ENCODE measurements at places on chromosomes 16 and 17.

DNA sequence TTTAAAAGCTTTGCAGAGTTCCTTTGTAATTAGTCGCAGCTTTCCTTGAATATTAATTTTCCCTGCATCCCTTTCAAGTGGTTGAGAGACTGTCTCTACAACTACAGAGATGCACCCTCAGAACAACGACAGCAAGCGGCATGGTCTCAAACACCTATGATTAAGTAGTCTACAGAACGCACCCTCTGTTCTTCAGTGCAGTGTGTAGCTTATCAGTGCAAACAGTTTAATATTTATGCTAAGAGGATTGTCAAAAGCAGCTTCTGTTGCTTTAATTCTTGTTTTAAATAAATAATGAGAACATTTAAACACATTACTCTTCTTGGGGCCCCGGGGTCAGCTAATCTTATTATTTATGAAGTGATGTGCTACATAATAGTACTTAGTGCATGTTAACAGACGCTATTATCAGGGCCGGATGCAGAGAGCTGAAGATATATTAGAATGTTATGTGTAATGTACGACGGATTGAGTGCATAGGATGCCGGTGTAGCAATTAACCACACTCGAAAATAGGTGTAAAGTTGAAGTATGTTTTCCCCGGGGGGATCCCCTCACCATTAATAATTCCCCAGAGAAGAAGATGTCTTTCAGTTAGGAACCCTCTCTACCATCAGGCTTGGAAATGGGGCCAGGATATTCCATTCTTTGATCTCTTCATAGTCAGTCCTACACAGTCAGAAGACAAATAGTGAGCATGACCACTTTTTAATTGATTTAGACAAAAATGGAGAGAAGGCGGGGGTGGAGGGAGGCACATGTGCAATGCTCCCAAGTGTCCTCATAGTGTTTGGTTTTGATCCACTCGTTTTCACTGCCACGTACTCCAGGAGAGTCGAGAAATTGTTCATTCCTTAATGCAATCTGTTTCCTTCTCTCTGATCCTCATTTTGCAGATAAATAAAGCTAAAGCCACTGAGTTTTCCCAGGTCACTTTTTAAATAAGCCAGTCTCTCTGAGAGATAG lies 176.3 kb downstream of the IRX3 start:
- no peak for DNase-seq

- DNase-seq = no peak
These were observed 163.3 kb downstream of the HS3ST4 start for GRCh38 chr16:25855063-25855462.

DNA sequence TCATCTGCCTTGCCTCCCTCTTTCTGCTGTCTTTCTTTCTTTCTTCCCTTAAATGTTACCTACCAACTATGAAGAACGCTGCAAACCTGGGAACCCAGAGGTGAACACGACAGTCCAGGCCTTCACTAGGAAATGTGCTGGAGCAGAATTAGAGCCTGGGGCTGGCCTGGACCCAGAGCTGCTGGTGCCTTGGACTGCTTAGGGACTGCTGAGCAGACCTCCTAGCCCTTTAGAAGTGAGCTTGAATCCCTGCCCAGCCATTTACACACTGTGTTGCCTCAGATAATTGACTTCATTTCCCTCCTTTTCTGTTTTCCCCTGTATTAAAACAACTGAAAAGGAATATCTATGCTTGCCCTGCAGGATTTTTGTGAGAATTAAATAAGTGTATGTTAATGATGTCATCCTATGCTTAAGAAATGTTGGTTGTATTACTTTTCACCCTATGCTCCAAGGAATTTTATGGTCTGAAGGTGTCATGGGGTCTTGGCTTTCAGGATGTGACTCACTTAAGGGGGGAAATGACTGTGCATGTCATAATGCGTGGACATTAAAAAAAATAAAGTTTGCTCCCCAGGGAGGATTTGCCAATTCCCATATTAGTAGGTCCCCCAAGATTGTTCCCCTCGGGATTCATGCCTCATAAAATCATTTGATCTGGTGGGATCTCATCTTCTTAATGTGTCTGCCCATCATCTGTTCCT lies 11.5 kb downstream of the CDH13 start:
- DNase-seq = peak; percentile 19

GRCh38 chr16:1145383-1146100 lies 7.4 kb upstream of the CACNA1H start:
- DNase-seq = no peak

GRCh38 chr16:2196162-2196980 lies at the start of gene CASKIN1:
TSS of gene CASKIN1 (minus strand) at chr16:2196605. CDS start at chr16:2196432, 173 bp downstream.
- peak; percentile 66 for DNase-seq
